ENCODE measurements at places on chromosomes 3 and 15.

DNA sequence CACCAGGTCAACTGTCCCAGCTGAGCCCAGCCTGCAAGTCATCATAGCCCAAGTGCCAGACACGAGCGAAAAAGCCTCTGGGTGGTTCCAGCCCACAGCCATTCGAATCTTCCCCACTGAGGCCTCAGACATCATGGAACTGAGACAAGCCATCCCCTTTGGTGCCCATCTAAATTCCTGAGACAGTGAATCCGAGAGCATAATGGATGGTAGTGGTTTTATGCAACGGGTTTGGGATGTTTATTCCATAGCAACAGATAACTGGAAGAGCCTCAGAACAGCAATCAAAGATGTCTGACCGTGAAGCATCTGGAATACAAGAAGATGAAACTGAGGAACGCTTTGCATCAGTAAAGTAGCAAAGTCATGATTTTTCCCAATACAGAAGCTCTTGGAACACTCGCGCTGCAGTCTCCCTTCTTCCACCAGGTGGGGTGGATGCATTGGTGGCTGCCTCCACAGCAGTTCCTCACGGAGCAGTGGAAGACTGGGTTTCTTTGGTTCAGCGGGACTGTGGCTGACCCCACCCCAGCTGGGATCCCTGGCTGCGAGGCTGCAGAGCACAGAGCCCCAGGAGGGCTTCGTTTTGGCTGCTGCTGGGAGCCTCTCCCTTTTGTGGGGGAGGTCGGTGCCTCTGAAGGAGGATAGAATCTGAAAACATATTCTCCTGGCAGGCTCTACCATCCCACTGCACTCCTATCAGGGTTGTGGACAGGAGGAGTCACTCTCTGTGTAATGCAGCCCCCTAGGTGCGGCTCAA is 26.4 kb upstream of the PDE8A start:
- DNase-seq: peak; percentile 26

- DNase-seq: no peak
These were observed 1305.8 kb downstream of the ROBO1 start for GRCh38 chr3:78462021-78462420.

DNA sequence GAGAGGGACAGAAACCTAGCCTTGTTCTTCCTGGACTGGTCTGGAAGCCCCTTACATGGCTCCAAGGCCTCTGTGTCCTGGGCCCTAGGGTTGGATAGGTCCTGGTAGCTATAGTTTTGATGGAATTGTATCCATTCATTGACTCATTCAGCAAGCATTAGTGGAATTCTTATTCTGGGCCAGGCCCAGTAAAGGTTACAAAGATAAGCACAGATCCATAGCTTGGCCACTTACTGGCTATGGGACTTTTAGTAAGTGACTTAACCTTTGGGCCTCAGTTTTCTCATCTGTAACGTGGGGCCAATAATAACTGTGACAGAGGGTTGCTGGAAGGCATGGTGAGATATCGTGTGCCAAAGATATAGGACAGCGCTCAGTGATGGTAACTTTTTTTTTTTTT is 13.6 kb upstream of the DAG1 start:
- no peak for DNase-seq

- DNase-seq: no peak
These were observed 35.2 kb upstream of the SPATA12 start for GRCh38 chr3:57025237-57025636.

GRCh38 chr3:31242026-31242960 is 290.4 kb upstream of the STT3B start:
- no peak for DNase-seq

DNA sequence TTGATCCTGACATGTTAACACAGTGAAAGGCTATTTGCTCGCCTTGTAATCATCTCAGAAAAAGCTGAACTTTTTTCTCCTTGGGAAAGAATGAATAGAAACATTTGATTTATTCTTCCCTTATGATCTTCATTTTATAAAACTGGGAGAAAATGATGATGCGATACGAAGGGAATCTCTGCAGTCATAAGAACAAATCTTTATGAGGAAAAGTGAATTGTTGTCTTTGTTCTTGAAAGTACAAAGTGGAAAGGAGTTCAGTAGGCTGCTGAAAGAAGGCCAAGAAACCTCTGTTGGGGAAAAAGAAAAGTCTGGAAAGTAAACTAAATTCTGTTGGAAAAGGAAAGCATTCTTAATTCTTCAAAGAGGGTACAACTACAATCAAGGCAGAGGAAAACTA is 248.8 kb downstream of the NSUN3 start:
- DNase-seq: no peak

DNA sequence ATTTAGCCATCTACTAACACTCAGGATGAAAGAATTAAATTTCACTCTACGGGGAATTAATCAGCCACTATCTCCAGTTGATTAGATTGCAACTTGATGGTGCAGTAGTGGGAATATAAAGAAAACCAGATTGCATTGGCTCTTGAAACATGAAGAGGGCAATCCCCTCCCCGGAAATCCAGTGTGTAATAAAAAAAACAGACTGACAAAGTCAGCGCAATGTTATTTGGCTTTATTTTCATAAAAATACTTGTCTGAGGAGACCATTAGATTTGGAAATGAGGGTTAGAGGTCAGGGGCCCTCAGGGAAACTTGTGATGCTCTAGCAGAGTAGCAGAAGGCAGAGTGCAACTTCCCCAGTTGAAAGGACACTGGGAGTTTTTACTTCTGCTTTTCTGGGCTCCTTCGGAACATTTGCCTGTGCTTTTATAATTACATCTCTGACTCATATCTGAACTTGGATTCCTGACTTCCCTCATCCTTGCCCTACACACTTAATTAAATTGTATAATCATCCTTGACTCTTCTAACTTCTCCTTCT is 326.8 kb downstream of the TUSC7 start:
- DNase-seq: no peak

GRCh38 chr3:124619887-124620599 is 110.2 kb upstream of the UMPS start:
- DNase-seq: no peak

DNA sequence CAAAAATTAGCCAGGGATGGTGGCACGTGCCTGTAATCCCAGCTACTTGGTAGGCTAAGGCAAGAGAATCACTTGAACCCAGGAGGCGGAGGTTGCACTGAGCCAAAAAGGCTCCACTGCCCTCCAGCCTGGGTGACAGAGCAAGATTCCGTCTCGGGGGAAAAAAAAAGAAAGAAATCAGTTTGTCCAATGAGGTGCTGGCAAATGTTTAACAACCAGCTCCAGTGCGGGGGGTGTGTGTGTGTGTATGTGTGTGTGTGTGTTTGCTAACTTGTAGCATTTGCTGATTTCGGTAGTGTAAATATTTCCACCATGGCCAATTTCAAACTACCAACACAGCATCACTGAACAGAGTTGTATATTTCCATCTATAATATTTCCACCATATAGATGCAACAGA is 23.8 kb upstream of the IDH2 start:
- DNase-seq: no peak

GRCh38 chr3:187296058-187296457 is 4.5 kb upstream of the MASP1 start:
- DNase-seq: no peak

DNA sequence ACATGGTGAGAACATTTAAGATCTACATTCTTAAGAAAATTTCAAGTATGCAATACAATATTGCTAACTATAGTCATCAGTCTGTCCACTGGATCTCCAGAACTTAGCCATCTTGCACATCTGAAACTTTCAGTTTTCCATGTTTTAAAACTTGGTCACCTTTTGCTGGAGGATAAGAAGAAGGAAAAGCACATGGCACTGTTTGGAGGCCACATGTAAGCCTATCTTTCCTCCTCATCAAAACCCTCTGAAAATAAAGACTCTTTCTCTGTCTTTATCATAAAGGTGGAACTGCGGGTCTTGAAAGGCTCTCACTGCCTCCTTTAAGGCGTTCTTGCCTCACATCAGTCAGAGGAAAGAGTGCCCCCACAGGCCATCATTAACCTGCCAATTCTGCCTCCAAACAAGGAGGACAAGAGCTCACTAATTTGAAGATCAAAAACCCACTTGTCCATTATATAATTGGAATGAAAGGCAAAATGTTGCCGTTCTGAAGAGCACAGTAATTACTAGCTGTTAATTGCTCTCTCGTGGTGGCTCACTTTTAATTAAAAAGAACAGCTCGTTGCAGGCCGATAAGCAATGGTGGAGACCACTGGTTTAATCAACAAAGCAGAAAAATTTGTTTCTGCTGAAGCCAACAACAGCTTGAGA is 157.8 kb downstream of the MECOM start:
- no peak for DNase-seq

All from NCI-H446 (cell line).